ENCODE measurements at places on chromosomes 5 and 9.

- DNase-seq = no peak
These were observed 24.0 kb upstream of the SRFBP1 start for GRCh38 chr5:121937762-121938161.

DNA sequence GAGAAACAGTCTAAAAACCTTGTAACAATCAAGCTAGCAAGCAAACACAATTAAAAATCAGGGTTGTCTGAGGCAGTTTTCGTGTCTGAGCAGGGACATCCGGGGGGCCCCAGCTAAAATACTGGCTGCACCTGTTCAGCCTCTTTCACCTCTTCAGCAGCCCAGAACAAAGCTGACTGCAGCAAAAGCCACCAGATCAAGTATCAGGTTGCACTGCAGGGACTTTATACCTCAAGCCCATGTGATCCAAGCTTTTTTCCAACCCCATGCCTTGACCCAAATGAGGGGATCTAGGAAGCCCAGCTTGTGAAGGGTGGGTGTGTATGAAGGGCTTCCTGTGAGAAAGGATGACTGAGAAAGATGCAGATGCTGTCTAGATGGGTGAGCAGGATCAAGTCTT lies 133.4 kb downstream of the SEMA6A start:
- DNase-seq = no peak

DNA sequence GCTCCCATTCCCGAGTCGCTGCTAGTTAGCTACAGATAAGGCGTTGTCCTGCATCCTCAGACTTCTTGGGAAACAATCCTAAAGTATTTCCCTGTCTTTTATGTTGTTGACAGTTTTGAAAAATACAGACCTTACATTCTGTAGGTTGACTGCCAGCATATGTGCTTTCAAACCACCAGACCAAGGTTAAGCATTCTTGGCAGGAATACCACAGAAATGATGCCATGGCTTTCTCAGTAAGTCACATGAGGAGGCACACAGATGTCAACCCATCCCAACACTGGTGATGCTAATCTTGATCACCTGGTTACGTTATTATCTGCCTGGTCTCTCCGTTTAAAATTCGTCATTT lies 871 bp downstream of the GLE1 start:
- DNase-seq = no peak

- no peak for DNase-seq
These were observed 1.0 kb downstream of the FAM53C start for GRCh38 chr5:138339091-138339456.

DNA sequence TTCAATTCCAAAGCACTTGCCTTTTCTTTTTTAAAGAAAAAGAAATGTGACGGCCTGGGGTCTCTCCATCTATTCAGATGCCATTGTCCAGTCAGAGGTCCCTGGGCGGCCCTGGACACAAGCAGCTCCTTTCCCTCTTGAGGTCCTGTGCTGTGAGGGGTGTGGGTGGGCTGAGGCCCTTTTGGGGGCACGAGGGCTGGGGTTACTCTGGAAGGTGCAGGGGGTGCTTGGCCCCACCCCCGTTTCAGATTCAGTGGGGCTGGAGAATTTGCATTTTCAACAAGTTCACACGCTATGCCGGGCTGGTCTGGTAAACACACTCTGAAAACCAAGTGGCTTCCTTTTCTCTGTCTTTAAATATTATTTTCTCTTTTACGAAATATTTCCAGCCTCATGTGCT lies 91.4 kb upstream of the PHYKPL start:
- no peak for DNase-seq

DNA sequence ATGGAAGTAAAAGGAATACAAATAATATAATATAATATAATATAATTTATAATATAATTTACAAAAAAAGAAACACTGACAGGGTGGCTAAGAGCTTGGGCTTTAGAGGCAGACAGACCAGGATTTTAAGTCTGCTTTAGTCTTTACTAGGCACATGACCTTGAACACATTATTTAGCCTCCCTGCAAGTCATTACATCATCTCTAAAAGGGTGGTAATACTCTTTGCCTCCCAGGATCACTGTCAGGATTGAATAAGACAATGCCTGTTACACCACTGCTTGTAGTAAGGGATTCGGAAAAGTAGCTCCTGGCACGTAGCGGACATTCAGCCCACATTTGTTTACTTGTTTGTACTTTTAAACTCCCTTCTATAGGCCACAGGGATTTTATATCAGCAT lies 199.8 kb downstream of the GRIA1 start:
- DNase-seq = no peak

GRCh38 chr9:79610791-79611614 lies 39.2 kb downstream of the TLE4 start:
- no peak for DNase-seq

- no peak for DNase-seq
These were observed 136.8 kb downstream of the CFAP90 start for GRCh38 chr5:7714119-7714518.

GRCh38 chr5:109589986-109590385 lies 99.7 kb upstream of the MAN2A1 start:
- no peak for DNase-seq

DNA sequence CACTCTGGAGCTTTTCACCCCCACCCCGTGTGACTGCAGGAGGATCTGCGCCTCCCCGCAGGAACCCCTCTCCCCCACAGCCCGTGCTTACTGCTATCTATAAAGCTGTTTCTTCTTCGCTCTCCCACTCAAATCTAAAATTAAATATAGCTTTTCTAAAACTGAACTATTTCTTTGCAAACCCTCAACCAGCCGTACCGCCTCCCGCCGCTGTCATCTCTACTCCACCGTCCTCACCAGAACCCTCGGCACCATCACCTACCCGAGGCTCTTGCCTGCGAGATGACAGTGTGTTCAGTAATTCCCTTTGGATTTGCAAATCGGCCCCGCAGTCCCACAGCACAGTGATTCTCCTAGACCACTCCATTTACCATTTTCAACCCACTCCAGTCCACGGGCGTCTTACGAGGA lies 13.6 kb downstream of the LPCAT1 start:
- no peak for DNase-seq

GRCh38 chr9:132717326-132717945 lies 47.2 kb downstream of the GTF3C4 start:
- no peak for DNase-seq

- peak; percentile 24 for DNase-seq
These were observed 21.0 kb downstream of the PDCD1LG2 start for GRCh38 chr9:5531101-5531882.

GRCh38 chr9:13279284-13280141 lies at the start of gene MPDZ:
MPDZ (minus strand) TSS chr9:13279692; CDS start chr9:13250315, 29,377 bp downstream.
- DNase-seq = no peak

- no peak for DNase-seq
These were observed 75.1 kb downstream of the FGF18 start for GRCh38 chr5:171494452-171495121.

GRCh38 chr5:172911628-172911880 lies 47.7 kb upstream of the RPL26L1 start:
- no peak for DNase-seq

GRCh38 chr5:71640408-71640807 lies 53.3 kb downstream of the MCCC2 start:
- DNase-seq = no peak

- DNase-seq = no peak
These were observed 28.8 kb upstream of the CDC23 start for GRCh38 chr5:138241688-138242571.

DNA sequence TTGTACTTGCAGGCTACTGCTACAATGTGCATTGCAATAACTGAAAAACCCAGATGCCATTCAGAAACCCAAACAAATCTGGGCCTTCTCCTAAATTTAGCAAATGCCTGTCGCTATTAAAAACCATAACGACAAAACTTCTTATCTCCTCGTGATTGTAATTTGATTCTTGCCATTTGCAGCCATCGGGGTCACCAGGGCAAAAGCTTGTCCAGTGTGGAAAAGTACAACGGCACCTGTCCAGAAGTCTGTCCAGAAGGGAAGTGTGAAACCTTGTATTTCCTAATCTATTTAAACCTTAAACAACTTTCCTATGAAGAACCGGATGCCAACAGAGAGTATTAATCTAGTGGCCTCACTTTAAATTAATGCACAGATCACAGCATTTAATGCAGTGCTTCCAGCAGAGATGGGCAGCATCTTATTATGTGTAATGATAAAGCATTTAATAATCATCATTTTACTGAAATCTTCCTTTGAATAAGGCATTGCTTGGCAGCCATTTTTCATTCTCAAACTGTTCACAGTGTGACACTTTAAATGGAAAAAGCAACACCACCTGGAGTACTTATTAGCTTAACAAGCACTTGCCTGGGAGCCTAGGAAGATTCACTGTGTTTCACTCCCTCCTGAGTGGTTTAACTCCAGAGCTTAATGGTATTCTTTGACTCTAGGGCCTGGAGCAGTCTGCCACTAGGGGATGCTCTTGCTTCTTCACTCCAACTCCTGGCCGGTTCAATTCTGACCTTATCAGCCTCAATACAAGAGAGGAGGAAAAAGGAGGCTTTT lies 4.9 kb upstream of the C7 start:
- DNase-seq = no peak

GRCh38 chr5:93454896-93455295 lies 126.1 kb downstream of the NR2F1-AS1 start:
- no peak for DNase-seq

DNA sequence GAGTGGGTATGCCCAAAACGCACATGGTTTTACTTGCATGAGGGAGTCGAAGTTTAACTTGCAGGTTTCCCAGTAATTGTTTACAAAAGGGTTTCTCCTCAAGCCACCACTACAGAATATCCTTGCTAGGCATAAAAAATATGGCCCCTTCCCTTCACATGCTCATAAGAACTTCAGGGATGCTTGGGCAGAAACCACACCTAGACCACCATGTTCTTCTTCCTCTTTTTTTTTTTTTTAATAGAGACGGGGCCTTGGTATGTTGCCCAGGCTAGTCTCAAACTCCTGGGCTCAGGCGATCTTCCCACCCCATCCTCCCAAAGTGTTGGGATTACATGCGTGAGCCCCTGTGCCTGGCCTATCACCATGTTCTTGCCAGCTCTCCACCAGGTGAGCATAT lies 18.6 kb upstream of the PLIN2 start:
- no peak for DNase-seq

DNA sequence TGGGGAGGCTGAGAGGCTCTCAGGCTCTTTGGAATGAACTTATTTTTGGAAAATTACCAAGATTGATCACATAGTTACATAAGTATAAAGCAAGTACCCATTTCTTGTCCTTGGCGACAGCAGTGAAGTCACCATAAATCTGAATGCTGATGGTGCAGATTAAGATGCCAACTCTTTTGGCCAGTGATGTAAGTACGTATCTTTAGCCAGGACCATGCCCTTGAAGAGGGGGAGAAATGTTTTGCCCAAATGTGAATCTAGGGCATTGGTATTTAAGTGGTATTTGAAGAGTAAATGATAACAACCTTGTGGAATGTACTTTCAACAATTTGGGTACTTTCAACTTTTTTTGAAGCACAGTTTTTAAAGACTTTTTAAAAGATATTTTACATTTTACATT lies 68.2 kb upstream of the RAD23B start:
- no peak for DNase-seq

DNA sequence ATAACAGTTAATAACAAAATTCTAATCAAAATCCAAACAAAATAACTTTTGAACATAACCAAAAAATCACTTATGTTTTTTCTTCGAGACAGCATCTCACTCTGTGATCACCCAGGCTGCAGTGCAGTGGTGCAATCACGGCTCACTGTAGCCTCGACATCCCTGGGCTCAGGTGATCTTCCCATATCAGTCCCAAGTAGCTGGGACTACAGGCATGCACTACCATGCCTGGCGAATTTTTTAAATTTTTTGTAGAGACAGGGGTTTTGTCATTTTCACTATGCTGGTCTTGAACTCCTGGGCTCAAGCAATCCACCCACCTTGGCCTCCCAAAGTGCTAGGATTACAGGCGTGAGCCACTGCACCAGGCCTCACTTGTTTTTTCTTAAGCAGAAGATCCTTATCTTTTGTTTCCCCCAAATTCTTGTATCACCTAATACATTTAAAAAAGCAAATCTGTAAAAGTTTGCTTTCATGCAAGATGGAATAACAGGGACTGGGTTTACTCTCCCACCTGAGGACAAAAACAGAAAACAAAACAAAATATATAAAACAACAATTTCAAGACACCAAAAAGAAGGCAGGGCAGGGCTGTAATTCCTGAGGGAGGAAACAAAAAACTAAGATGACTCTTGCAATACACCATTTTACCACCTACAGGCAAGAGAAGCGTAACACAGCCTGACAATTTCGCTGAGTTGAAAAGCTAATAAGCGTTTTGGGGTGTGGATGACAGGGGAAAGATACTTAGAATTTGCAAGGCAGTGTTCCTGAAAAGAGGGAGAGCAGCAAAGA lies 71.4 kb downstream of the RAPGEF6 start:
- DNase-seq = no peak

DNA sequence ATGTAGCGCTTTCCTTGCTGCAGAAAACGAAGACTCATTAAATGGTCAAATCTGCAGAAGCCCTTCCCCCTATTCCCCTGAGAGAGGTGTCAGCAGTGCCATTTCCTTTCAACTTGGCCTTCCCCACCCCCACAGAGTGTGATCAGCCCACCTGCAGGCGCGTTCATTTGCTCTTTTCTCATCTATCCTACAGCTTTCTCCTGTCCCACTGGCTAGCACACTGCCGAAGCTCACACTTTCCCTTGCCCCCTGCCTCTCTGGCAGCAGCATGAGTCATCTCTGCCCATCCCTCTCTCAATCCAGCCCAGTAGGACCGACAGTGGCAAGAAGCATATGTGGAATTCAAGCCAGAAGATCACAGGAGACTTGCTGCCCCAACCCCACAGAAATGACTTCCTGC lies 213.8 kb downstream of the FAM114A2 start:
- no peak for DNase-seq

DNA sequence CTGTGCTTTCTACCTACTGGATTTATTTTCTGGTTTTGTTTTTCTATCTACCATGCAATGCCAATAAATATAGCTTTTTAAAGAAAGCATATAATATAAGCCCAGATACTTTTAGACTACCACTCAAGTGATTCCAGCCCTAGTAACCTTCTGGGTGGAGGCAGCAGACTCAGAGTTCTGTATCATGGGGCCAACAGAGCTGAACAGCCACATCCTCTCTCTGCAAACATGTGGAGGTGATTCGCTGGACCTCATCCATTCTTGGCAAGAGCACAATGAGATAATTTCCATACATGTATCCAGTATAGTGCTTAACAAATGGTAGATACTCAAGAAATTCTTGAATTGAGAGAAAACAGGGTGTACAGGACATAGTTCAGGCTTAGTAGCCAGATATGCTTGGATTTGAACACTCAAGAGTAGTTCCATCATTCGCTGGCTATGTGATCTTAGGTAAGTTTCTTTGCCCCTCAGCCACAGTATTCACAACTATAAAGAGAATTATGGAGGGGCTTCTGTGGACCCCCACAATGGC lies 124.5 kb downstream of the ASTN2 start:
- no peak for DNase-seq

- DNase-seq = no peak
These were observed 719 bp downstream of the ARL14EPL start for GRCh38 chr5:116032991-116033390.

DNA sequence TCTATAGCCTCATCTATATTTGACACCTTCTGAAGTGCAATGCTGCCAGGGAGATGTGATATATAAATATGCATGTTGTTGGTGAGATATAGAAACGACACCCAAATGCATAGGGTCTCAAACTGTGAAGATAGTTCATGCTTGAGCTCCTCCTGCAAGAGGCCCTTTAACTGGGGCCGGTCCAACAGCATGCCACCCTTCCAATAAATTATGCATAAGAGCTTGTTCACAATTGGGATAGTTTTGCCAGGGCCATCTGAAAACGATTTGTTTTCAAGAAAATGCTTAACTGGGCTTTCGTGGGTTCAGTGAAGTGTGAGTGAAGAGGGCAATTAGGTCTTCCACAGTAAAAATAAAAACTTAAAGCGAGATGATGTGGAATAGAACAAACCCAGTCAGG lies 424.2 kb upstream of the WWC1 start:
- no peak for DNase-seq

All from central memory CD4-positive, alpha-beta T cell (primary cell).